Stimulated activated CD4-positive, alpha-beta T cell treated with anti-CD3 and anti-CD28 coated beads, Interleukin-4, amount 100 ng/mL, for 48 hours (primary cell): ENCODE measurements at places on chromosomes 11 and 22.

DNA sequence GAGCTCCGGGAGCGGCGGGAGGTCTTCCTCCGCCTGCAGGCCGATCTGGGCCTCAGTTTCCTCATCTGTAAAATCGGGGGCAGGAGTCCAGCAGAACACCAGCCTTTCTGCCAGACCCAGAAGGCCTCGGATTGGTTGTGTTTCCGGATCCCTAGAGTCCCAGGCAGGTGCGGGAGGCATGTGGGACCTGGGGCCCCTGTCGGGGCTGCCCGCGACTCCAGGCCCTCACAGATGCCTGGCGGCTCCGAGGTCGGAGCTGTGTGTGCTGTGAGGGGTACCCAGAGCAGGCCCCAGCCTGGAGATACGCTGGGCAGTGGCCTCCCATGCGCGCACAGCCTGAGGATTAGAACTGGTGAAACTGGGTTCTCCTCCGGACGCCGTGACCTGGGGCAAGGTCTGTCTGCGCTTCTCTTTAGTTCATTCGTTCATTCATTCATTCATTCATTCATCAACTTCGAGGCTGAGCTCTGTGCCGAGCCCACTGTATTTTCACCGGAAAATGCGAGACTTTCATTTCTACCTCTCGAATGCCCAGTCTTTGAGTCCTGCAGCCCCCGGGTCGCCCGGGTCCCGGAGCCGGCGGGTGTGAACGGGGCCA is 24.6 kb downstream of the FLRT1 start:
- DNase-seq = no peak

- DNase-seq = no peak
Observed at GRCh38 chr11:119445850-119446249, 22.9 kb upstream of the THY1 start.

GRCh38 chr22:38618682-38619081 is 37.5 kb downstream of the FAM227A start:
- DNase-seq = no peak

GRCh38 chr11:65528819-65529350 is 4.0 kb downstream of the SCYL1 start:
- DNase-seq = no peak

DNA sequence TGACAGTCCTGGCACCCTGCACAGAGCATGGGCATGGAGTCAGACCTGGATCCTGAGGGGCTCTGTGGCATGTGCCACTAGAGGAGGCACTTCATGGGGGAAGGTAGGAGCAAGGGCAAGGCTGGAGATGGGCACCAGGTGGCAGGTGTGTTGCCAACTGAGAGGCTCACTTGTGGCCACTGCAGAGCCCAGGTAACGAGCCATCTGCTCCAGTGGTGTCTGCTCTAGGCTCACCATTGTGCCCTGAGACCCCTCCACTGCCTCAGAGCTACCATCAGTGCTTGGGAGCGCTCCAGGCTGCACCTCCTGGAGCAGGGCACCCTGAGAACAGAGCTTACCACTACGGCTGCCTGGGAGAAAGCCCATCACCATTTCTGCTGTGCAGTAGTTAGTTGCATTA is 1.3 kb upstream of the ZDHHC8 start:
- no peak for DNase-seq
